ENCODE measurements at places on chromosomes 3 and 15.

DNA sequence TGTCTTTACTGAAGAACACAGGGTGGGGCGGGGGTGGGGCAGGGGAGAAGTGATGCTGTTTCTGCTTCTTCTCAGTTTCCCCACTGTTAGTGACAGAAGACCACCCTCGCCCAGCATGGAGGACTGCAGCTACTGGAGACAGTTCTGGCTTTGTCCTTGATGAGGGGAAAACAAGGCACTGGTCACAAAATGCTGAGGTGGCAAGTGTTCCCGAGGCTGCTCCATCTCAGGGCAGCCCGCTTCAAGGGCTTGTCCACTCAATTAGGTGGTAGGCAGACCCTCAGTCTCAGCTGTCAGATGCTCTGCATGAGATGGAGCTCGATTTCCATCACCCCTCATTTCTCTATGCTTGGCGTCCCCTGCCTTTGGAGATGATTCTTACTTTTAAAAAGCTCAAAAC, 33.8 kb upstream of the RYK start:
- no peak for DNase-seq

GRCh38 chr3:139675327-139675726, 2.4 kb downstream of the NMNAT3 start:
- peak; percentile 61 for DNase-seq

DNA sequence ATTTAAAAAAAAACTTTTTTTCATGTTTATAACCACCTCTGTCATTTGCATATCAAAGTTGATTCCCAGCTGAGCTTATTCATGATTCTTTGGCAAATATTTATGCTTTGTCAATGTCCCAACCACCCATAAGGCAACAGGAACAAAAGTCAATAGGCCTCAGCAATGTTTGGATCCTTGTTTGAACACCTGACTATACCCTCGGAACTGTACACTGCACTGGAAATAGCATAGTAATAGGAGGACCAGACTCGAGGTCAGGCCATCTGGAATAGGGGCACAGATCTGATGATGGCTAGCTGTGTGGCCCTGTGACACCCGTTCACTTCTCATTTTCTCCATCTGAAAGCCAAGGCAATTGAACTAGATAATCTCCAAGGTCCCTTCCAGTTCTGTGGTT, 301.7 kb upstream of the ATP11B start:
- DNase-seq, result no peak

DNA sequence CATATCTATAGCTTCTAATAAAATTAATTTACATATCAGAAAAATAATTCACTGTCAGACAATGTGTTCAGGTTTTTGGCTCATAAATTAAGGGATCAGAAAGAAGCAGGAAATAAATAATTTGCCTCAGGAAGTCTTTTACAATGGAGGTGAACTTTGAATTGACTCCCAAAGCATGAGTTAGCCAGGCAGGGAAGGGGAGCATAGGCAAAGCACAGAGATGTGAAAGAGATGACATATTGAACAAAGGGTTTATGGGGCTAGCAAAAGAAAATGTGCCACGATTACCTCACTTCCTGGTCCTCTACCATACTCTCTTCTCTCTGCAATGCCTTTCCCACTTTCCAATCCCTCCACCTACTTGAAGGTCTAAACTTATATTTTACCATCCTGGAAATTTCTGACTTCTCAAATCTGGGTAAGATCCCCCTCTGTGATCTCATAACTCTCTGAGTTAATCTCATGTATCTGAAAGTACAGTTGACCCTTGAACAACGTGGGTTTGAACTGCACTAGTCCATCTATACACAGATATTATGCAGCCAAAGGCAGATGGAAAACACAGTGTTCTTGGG, 4.1 kb upstream of the HEXA start:
- DNase-seq, result no peak

DNA sequence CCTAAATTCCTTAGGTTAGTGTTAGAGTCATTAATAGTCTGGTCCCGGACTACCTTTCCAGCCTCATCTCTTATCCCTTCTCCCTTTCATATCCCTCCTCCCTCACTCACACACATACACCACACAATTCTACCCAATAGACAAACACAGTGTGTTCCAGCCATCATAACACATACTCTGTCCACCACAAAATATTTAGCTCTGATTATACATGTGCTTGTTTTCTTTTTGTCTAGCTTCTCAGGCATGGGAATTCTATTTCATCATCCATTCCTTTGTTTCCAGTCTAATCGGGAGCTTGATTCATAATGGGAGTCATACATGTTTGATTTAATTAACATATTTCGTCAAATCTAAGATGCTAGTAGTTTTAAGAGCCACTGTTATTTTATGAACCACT, 161.8 kb upstream of the BFSP2 start:
- no peak for DNase-seq

- no peak for DNase-seq
Observed at GRCh38 chr15:90918835-90919234, 13.5 kb downstream of the HDDC3 start.

DNA sequence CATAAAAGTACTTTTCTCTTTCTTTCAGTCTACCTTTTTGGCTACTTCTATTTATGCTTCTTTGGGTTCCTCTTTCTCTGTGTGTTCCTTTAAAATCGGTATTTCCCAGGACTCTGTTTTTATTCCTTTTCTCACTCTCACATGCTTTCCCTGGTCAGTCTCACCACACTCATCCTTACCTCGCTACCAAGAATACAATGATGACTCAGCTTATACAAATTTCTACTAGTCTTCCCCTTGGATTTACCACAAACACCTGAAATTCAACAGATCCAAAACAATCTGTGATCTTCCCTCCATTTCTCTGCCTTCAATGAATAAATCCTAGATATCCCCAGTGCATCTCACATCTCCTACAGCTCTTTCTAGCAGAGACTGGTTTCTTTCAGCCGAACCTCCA, 52.9 kb downstream of the TUBGCP4 start:
- DNase-seq, result no peak

- no peak for DNase-seq
Observed at GRCh38 chr3:178170698-178171535, 365.3 kb upstream of the KCNMB2 start.

GRCh38 chr15:81361891-81362290, 12.1 kb downstream of the TMC3 start:
- no peak for DNase-seq

DNA sequence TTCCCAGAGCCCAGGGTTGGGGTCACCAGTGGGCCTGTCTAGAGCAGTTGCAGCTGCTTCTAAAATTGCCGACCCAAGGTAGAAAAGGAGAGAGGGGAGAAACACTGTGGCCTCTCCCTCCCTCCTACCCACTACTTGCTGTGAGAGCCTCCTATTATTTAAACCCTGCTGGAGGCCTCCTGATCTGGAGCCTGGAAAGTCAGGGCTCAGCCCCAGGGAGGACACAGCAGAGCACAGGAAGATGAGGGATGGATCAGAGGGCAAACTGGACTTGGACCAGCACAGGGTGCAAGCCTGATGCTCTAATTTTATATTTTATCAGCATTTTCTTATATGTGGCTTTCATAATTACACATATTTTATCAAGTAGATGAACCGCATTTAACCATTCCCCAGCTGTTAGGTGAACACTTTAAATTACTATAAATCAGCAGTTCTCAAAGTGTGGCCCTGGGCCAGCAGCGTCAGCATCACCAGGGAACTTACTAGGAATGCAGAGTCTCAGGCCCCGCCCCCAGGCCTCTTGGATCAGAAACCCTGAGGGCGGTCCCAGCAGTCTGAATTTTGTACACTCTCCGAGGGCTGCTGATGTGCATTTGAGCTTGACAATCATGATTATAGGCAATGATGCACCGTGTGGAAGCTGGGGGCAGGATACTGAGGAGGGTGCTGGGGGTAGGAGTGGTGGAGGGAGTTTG, 26.7 kb downstream of the SMAD3 start:
- peak; percentile 61 for DNase-seq

DNA sequence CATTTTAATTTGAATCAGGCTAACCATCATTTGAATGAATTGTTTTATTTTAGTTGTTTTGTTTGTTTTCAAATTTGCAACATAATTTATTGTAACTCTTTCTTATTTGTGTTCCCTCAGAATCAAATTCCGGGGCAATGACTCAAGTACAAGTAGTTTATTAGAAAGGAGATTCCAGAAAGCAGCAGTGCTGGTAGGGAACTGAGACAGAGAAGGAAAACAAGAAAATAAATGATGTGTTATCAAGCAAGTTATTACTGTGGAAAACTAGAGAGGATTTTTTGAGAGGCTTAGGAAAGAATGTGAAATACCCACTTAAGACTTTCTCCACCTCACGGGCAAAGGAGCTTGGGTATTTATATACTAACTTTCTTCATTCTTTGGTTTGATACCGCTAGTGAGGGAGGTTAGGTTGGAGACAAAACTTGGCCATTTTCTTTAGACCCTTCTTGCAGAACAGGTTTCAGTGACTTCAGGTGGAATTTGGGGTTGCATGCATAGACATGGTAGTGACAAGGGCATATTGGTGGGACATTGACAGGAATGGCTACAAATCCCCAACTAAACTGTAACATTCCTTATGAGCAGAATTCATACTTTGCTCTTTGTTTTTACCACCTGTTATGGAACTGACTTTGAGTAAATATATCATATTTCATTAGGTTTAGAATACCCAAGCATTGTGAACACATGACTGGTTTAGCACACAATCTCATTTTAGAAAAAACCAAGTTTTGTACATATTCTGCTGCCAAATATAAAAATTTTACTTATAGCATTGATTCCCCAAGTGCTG, 254.3 kb downstream of the ZBBX start:
- no peak for DNase-seq

DNA sequence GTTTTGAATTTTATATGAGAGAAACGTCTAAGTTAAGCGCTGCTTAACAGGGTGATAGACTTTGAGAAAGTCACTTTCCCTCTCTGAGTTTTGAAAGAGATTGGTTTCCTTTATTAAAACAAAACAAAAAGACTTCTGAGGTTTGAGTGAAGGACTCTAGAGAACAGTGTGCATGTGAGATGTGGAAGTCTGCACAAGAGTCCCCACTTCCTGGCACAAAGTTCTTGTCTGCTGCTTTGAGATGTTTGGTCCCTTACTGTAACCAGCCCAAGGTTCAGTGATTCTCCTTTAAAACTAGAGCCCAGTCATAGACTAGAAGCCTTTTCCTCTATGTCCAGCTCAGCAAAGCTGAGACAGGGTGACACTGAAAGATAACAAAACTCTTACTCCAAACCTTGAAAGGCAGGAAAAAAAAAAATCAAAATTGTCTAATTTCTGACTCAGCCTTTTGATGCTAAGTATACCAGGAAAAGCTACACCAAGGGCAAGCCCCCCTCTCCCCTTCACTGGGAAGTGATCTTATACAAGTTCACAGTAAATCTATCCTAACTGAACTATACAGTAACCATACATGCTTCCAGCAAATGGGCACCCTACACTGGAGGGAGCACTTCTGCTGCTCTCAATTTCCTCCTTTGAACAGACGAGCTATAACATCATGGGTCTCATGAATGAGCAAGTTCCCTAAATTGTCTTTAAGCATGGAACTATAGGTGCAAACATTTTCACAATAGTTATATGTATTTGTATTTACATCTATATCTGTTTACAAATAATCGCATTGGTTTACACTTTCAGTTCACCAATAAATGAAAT, 2.3 kb downstream of the POPDC2 start:
- no peak for DNase-seq

DNA sequence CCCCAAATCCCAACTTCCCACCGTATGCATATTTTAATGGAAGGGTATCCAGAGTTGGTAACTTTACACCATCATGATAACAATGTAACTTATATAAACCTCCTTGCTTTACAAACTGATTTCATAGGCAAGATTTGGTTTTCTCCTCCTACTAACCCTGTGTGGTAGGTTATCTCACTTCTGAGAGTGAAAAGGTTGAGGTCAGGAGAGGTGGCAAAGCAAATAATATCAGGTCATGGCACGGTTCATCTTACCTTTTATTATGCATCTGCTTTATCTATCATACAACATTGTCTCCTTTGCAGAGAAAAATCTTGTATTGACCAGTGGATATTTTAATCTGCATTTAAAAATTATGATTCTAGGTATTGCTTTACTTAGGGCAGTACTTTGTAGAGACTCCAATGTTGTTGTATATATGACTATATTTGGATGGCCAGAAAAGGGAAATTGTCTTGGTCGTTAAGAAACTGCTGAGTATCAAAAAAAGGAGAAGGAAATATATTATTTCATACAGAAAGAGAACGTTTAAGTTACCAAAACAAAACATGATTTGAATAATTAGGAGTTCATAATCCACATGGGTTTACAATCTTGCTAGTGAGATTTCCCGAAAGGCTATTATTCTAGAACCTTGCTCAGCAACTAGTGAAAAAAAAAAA, 30.4 kb downstream of the NFKBIZ start:
- no peak for DNase-seq

DNA sequence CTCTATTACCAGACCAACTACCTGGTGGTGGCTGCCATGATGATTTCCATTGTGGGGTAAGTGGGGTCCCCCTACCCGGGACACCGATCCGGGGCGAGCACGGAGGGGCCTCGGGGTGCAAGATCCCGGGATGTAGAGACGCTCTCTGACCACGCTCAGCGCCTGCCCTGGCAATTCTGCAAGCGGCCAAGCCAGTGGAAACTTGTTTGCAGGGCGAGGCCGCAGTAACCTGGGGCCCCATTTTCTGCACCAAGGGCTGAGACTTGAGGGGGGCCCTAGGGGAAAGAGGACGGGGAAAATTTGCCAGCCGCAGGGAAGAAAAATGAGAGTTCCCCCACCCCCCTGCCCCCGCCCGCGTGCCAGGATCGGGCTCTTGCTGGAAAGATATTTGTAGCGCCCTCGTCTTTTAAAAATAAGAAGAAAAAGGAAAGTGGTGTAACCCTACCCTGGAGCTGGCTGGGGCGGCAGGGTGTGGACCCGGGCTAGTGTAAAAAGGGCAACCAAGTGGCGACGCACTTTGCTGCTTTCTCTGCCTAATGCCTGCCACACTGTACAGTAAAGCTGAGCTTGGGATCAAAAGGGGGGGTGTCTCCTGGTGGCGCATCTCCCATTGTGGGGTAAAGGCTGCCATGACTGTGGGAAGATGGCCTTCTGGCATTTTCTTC, 563 bp downstream of the ARL6IP5 start:
- peak; percentile 55 for DNase-seq
